ENCODE measurements at places on chromosomes 2 and 18.

- no peak for DNase-seq
Observed at GRCh38 chr18:36697905-36698304, 130.9 kb downstream of the TPGS2 start.

- no peak for DNase-seq
Observed at GRCh38 chr18:4292696-4293095, 162.4 kb downstream of the DLGAP1 start.

- no peak for DNase-seq
Observed at GRCh38 chr18:34848156-34848555, 138.1 kb downstream of the DTNA start.

- DNase-seq, result no peak
Observed at GRCh38 chr2:191245869-191246531, 796 bp downstream of the MYO1B start.

GRCh38 chr2:154462634-154463033 lies 235.9 kb upstream of the KCNJ3 start:
- no peak for DNase-seq

DNA sequence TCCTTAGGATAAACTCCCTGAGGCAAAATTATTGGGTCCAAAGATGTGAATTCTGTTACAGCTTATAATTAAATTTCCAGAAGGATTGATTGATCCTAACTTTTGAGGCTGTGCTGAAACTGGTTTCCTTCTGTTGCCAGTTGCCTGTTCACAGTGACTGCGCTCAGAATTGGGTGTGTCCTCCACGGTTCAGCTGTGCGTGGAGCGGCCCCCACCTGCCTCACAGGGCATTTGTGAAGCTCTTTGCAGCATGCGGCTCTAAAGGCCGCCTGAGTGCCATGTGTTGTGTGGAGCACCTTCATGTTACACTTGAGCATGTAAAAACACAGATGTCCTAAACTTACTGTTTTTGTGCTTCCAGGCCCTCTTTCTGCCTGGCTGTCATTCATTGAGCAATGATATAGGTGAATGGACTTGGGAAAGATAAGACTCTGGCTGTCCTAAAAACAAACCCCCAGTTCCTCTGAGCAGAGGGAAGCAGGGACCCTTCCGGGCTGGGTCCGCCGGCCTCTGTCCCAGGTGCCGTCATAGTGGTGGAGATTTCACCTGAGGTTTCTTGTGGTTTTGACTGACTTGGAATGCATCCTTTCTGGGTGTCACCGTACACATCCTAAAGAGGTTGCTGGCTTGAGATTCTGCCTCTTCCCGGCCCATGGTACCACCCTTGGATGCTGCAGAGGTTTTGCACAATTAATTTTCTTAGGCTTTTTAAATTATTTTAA lies 173.6 kb downstream of the LDLRAD4 start:
- no peak for DNase-seq

GRCh38 chr18:9868857-9869714 lies 16.7 kb upstream of the TXNDC2 start:
- DNase-seq, result no peak

All from stimulated activated CD8-positive, alpha-beta memory T cell treated with anti-CD3 and anti-CD28 coated beads, Interleukin-7, amount 100 ng/mL, for 1 hour (primary cell).